ENCODE measurements at places on chromosomes 13 and 19. TPM values are rescaled to one million over a fixed set of nuclear protein-coding genes. Genes with fewer than 3 reads are reported as not detected.

Gene ZNF497
- total RNA-seq, result 2.4 TPM

Gene C19orf33
- total RNA-seq, result 1.2 TPM

DNA sequence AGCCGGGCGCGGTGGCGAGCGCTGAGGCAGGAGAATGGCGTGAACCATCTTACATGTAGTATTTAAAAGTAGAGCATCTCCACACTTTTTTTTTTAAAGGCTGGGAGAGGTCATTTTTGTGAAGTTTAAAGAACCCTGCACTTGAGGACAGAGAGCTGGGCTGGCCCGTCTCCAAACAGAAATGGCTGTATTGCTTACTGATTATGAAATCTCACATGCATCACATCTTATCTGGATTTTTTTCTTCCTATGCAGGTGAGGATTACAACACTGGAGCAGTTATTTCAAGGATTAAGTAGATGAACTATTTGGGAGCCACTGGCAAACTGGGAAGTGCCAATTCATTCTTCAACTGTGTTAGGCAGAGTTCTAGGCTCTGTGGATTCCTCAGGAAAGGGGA, 59.5 kb downstream of the TEX26 start:
- DNase-seq, result no peak

Gene GAPDHS
- not detected for total RNA-seq

DNA sequence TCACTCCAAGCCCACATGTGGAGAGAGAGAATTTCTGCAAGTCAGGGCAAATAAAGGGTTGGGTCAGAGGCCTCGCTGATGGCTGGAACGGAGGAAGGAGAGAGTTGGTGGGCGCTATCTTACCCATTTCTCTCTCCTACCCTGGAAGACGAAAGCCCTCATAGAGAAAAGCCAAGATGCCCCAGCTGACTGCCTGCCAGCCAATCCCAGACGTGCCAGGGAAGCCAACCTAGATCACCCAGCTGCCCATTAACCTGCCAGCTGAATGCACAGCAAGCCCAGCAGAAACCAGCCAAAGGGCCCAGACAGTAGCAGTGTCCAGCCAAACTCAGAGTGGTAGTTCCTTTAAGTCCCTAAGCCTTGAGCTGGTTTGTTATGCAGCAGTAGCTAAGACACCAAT, 167.0 kb upstream of the ZNF507 start:
- no peak for DNase-seq

DNA sequence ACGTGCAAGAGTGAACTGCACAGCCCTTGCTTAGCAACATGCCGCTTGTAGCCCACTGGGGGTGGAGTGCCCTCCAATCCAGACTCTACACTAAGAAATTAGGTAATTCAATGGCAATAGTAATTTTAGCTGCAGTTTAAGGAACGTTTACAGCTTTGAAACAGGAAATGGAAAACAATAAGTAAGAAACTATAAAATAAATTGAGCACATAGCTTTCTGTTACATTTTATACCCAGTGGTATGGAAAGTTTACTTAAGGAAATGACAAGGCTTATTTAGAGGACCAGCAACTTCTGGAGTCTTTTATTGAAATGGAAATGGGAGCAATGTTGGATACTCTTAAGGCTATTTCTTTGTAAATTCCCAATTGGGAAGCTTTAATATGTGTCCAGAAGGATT, 373.2 kb downstream of the KCNRG start:
- DNase-seq, result no peak

- no peak for DNase-seq
Measured at GRCh38 chr13:109483284-109483683, 303.1 kb downstream of the IRS2 start.

Gene C1QTNF9B
- not detected for total RNA-seq

GRCh38 chr19:40335855-40336600, 12.2 kb downstream of the C19orf47 start:
- DNase-seq, result no peak

Gene ZNF83
- total RNA-seq, result 31.6 TPM

GRCh38 chr13:48630773-48631172, 23.0 kb upstream of the CYSLTR2 start:
- DNase-seq, result no peak

- DNase-seq, result no peak
Measured at GRCh38 chr13:45752510-45752909, 50.4 kb downstream of the CBY2 start.

- peak; percentile 36 for DNase-seq
Measured at GRCh38 chr13:32585550-32586079, 637 bp upstream of the PDS5B start.

GRCh38 chr13:90680826-90681225, 666.7 kb upstream of the MIR17HG start:
- DNase-seq, result no peak

Gene POU2F2
- total RNA-seq, result 2.8 TPM

Gene PSPN
- 2.4 TPM for total RNA-seq

Gene PTH2
- 0.96 TPM for total RNA-seq

- peak; percentile 91 for DNase-seq
Measured at GRCh38 chr19:51702825-51703574, 9.9 kb downstream of the SPACA6 start.

Gene SLC7A9
- not detected for total RNA-seq

Gene CD79A
- 0.39 TPM for total RNA-seq

Gene CEACAM1
- 0.94 TPM for total RNA-seq

- peak; percentile 36 for DNase-seq
Measured at GRCh38 chr19:572743-573518, 535 bp downstream of the BSG start.

DNA sequence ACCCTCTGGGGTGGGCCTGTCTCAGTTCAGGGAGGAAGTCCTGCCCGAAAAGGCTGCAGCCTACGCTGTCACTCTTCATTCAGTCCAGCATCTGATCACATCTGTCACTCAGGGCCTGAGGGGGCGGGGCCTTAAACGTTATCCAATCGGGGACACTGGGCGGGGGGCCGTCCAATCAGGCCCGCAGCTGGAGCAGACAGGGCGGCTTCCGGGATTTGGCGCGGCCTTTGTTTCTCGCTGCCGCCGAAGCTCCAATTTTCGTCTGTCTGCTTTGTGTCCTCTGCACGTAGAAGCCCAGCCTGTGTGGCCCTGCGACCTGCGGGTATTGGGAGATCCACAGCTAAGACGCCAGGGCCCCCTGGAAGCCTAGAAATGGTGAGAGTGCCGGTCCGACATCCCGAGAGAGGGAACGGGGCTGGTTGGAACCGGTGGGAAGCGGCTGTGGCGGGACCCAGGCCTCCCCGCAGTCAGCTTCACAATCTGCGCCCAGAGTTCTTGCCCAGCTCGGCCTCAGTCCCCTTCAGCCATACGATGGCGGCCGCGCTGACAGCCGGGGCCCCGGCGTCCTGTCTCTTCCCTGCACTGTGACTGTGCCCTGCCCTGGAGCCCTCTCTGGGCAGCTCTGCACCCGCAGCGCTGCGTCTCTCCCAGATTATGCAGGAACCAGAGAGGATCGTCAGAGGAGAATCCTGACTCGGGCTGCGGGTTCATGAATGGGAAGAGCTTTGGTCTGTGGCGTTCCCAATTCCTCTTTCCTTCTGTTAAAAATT, at the start of gene ZNF730:
Gene ZNF730, plus strand, starts transcription at position 224 of the 770 bp plus-strand sequence. Its CDS starts 149 bp downstream, at position 373.
- peak; percentile 97 for DNase-seq

GRCh38 chr13:26372747-26373146, 118.8 kb downstream of the CDK8 start:
- no peak for DNase-seq

Gene ELF1
- 14.8 TPM for total RNA-seq

GRCh38 chr19:35345671-35346111, 2.0 kb upstream of the FFAR1 start:
- peak; percentile 6 for DNase-seq

DNA sequence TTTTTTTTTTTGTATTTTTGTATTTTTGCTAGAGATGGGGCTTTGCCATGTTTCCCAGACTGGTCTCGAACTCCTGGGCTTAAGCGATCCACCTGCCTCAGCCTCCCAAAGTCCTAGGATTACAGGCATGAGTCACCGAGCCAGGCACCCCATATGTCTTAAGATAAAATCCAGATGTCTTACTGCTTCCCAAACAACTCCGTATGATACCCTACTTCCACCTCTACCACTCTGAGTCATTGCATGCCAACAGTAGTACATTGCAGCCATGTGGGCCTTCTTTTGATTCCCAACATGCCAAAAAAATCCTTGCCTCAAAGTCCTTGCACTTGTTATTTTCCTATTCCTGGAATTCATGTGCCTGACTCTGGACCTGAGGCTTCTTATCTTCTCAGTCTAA, 799.2 kb downstream of the GPC5 start:
- DNase-seq, result no peak

Gene PCID2
- total RNA-seq, result 62.3 TPM

GRCh38 chr13:51066091-51066831, 44.8 kb downstream of the C13orf42 start:
- DNase-seq, result no peak

Gene SPACA4
- total RNA-seq, result not detected

GRCh38 chr13:67366533-67366932, 136.4 kb upstream of the PCDH9 start:
- no peak for DNase-seq

DNA sequence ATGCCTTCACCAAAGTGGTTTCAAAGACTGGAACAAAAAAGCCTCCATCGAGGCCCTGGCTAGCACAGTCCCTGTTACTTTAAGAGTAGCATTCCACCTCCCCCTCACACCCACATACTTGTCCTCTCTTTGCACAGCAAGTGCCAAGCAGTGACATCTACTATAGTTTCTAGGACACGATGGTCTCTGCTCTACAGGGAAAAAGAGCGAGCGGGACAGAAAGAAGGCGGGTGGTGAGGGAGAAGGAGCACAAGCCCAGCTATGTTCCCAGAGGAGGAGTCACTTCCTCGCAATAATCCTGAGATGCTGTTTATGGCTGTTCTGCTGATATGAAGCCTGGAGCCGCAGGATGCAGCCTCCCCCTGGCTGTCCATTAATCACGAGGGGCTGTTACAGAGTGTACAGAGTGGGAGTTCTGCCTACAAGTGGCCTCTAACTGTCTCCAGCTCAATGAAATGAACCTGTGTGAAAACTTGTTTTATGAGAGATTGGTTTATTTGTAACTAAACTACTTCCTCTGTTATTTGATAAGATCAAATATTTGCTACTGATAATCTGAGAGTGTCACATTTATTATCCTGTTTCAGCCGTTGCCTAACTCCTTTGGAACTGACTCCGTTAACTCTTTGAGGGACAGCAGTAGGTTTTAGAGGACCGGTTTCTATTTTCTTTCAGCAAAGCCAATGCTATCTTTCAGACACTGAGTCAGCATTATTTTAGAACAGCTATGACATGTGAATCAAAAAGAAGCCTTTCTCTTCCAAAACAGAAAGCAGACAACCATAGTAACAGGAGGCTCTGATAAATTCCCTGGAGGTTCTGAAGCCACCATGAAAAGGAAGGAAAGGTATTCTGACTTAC, 208.0 kb downstream of the SPRY2 start:
- DNase-seq, result no peak

GRCh38 chr13:44573790-44574465, 2.2 kb downstream of the TSC22D1 start:
- DNase-seq, result peak; percentile 55

DNA sequence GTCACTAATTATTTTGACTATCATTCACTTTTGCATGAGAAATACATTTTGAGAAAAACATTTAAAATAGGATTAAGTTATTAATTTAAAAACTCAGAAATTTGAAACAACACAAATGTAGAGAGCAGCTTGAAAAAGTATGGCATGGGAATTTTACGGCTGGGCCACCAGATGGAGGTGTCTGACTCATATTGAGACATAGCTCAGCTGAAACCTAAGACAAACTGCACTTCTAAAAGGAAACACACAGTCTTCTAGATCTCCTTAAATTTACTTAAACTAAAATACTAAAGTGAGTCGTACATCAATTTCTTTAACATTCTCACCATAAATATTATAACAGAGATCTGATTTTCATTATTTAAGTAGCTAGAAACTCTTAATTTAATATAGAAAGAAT, 41.9 kb upstream of the POSTN start:
- no peak for DNase-seq

DNA sequence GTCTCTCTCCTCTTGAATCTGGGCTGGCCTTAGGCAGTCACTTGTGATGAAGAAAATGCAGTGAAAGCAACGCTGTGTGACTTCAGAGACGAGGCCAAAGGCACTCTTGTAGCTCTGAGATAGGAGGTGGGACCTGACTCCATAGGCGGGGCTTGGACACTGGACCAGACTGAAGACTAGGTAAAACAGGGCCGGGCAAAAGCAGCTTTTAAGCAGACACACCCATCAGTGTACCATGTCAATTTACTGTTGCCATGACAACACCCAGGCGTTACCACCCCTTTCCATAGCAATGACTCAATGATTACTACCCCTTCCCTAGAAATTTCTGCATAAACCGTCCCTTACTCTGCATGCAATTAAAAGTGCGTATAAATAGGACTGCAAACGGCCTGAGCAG, 6.6 kb upstream of the EID2 start:
- DNase-seq, result peak; percentile 34

DNA sequence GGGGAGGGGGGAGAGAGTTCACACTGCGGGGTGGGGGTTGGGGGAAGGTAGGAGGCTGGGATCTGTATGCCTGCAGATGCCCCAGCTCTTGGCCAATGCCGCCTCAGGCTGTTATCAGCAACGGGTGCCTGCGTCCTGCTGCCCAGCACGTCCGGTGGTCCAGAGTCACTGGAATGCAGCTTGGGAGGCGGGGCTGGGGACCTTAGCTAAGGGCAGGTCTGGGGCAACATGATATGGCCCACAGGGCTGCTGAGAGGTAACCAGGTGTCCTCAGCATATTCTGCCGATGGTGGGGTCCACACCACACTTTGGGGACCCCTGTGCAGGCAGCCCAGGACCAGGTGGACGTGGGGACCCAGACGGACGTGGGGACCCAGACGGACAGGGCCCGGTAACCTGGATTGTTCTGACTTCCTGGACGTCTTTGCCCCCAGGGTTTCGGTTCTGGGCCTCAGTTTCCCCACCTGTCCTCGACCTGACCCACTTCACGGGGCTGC, 668 bp upstream of the ARHGAP45 start:
- DNase-seq, result peak; percentile 76

DNA sequence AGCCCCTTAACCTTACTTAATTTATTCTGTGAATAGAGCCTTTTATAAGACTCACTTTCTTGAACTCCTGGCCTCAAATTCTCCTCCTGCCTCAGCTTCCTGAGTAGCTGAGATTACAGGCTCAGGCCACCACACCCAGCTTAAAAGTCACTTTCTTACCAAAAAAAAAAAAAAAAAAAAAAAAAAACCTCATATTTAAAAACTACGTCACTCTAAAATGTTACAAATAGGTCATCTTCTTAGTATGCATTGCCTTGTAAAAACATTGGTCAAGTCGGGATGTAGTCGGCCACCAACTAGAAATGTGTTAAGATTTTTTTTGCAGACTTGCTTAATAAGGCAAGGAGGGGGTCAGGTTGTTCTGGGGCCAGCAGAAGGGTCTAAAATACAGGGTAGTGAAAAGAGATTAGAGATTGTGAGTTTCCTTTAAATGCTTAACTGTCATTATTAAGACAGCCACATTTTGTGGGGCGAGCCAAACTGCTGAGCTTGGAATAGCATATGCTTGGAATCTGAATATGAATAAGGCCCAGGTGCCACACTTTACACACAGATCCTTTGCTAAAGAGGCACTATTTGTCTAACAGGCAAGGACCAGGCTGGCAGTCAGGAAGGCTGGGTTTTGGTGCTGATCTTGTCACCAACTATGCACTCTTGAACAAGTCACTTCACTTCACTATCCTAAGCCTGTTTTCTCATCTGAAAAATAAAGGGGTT, 16.5 kb upstream of the IL17D start:
- DNase-seq, result no peak

Gene HSPB6
- 0.37 TPM for total RNA-seq

- DNase-seq, result no peak
Measured at GRCh38 chr13:112954488-112955270, 14.3 kb upstream of the MCF2L start.

Gene MAG
- total RNA-seq, result not detected
